ENCODE measurements at places on chromosomes 3 and 15.
A peak's percentile ranks its signal among the peaks of the same experiment; 100 is the strongest.

GRCh38 chr3:160126051-160126450, 99.2 kb upstream of the C3orf80 start:
- no peak for DNase-seq

GRCh38 chr3:129595544-129596193, 10.8 kb downstream of the PLXND1 start:
- no peak for DNase-seq

DNA sequence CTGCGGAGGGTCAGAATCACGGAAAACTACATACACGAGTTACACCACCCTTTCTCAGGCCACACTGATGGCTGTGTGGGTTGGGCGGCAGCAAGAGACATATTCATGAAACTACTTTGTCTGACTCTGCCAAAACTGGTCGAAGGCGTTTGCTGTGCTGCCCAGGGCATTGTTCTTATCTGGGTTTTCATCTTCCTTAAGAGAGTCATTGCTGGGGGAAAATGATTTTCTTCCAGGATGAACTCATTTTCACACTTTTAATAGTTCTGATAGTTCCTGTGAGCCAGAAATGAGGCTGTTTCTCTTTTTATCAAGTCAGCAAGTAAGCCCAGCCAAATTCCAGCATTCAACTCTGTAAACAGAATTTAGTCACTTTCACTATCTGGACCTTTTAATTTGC, 47.6 kb downstream of the TRIM71 start:
- no peak for DNase-seq

- peak; percentile 63 for DNase-seq
Measured at GRCh38 chr3:190325923-190326322, 3.7 kb upstream of the CLDN1 start.

GRCh38 chr3:73228437-73228836, 167.0 kb downstream of the EBLN2 start:
- no peak for DNase-seq

DNA sequence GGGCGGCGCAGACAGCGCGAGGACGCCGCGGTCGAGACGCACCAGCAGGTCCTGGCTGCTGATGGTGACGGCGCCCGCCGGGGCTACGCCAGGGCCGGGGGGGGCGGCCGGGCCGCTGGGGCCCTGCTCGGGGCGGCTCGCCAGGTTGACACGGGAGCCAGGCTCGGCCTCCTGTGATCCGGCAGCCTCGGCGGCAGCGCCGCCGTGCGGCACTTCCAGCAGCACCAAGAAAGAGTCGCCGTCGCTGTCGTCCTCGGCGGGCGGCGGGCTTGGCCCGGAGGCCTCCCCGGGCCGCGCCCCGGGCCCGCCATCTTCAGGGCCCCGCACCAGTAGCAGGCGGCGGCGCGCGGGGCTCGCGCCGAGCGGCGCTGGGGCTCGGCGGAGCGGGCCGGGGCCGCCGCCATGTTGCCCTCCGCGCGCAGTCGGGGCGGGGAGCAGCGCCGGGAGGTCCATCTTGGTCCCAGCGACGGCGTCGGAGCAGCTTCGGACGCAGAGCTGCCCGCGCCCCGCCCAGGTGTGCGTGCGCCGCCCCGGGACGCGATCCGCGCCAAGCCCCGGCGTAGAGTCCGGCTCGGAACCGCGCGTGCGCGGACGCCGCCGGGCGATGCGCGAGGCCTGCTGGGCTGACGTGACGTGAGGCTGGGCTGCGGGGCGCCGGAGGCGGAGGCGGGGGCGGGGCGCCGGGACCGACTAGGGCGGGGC, at the start of gene ZXDC:
ZXDC (minus strand) TSS at position 479 of the 702 bp plus-strand sequence; CDS start at position 453, 26 bp downstream.
- DNase-seq = no peak

GRCh38 chr15:58525991-58526421, 94.2 kb downstream of the LIPC start:
- no peak for DNase-seq

DNA sequence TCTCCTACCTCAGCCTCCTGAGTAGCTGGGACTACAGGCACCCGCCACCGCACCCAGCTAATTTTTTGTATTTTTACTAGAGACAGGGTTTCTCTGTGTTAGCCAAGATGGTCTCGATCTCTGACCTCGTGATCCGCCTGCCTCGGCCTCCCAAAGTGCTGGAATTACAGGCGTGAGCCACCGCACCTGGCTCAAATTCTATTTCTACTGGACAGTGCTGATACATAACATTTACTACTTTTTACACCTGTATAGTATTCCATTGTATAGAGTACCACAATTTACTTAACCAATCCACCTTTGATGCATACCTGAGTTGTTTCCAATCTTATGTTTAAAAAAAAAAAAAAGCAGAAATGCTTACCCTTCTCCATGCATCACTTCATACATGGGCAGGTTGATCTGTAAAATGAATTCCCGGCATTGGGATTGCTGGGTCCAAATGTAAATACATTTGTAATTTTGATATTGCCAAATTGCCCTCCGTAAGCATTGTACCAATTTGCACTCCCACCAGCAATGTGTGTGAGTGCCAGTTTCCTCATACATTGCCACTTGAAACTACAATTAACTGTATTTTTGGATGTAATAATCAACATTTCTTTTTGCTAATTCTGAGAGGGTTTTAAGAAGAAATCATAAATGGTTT, 94.5 kb downstream of the NPTN start:
- DNase-seq = no peak

- DNase-seq = no peak
Measured at GRCh38 chr15:94815914-94816313, 584.6 kb downstream of the MCTP2 start.

DNA sequence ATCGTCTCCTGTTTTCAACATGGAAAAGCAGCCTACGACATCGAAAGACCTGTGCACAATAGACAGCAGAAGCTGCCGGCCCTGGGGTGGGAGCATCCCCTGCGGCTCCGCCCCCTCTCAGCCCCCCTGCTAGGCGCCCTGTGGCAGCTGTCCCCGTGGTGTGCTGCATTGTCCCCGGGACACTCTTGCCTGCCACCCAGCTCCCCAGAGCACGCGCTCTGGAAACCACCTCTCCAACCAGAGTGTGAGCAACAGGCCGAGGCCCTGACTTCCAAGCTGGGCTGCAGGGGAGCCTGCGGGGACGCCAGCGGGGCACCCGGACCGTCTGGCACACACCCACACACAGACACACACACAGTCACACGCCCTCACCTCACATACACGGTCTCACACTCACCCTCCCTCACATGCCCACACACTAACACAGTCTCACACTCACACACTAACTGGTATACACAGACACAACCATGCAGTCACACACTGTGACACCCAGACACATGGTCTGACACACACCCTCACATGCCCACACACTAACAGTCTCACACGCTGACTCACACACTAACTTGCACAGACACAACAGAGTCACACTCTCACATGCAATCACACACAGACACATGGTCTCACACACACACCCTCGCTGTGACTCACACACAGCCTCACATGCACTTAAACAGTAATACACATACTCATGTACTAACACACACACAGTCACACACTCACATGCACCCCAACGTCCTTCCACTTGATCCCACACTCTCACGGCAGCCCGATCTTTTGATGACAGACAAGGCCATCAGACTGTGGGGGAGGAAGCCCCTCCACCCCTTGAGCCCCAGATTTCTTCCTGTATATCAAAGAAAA, 94.7 kb downstream of the OCA2 start:
- no peak for DNase-seq

- DNase-seq = no peak
Measured at GRCh38 chr3:148750296-148750695, 52.6 kb downstream of the AGTR1 start.

DNA sequence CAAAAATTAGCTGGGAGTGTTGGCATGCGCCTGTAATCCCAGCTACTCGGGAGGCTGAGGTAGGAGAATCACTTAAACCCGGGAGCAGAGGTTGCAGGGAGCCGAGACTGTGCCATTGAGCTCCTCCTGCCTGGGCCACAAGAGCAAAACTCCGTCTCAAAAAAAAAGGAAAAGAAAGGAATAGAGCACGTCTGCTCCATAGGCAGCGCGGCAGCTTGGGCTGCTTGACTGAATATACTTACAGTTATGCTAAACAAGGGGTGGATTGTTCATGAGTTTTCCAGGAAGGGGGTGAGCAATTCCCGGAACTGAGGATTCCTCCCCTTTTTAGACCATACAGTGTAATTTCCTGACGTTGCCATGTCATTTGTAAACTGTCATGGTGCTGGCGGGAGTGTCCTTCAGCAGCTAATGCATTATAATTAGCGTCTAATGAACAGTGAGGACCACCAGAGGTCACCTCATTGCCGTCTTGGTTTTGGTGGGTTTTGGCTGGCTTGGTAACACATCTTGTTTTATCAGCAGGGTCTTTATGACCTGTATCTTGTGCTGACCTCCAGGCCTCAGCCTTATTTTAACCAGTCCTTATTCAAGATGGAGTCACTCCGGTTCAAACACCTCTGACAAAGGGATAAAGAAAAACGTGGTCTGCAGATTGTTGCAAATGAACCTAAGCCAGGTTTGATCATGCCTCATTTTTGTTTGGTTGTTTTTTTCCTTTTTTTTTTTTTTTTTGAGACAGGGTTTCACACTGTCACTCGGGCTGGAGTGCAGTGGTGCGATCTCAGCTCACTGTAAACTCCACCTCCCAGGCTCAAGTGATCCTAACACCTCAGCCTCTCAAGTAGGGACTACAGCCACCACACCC, 24.9 kb upstream of the SENP5 start:
- DNase-seq = no peak

GRCh38 chr3:188090620-188091309, 63.2 kb upstream of the LPP start:
- DNase-seq = no peak

GRCh38 chr15:96261575-96262034, 68.9 kb upstream of the NR2F2 start:
- DNase-seq = no peak

DNA sequence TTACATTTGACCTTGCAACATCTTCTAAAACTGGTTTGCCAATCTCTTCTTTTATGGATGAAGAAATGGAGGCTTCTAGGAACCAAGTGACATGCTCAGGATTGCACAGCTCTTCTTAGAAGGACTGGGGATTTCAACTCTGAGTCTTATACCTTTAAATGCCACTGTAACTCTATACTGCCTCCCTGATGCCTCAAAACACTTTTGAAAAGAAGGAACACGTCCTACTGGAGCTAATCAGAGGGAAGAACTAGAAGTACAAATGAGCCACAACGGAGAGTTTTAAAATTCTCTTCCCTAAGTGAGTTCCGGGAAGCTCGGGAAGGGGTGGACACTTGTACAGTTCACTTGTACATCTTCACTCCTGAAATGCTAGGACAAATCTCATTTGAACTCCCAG, 949 bp upstream of the MITF start:
- no peak for DNase-seq

DNA sequence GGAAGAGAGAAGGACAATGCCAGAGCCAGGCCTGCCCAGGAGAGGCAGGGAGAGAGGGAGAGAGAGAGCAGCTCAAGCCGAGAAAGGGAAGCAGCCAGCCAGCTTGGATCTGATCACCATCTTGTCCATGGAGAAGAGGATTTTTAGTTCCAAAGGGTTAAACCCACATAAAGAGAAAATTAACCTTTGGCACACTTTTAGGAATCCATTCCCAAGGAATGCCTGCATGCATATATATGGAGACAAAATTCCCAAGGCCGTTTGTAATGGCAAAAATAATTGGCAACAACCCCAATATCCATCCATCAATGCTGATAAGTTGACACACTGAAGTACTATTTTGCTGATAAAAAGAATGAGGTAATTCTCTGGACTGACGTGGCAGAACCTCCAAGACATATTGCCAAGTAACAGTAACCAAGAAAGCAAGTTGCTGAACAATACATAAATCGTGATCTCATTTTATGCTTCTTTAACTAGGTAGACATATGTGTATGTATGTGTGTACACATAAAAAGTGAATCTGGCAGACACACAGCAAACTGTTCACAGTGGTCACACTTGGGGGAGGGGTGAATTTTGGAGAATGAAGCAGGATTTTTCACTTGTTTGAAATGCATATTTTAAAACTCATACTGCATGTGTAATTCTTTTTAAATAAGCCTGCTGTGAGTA, 7.5 kb upstream of the STRA6 start:
- DNase-seq = no peak

DNA sequence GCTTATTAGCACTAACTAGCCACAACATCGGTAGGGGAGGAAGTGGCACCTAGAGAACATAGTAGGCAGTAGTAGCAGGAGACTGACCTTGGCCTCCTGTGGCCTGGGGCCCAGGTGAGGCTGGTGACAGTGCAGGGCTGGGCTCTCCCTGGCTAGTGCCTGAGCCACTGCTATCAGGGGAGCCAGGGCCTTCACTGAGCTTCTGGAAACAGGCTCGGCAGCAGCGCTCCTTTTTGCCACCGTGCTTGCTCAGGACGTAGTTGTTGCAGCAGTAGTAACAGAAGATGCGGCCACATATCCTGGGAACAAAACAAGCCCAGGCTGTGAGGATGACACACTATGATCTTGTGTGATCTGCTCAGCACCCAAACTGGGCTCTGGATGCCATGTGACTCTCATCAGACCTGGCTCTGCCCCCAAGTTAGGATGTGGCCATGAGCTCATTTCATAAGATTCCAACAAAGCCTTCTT, 15.1 kb downstream of the CXCR6 start:
- no peak for DNase-seq

GRCh38 chr15:58475573-58476524, 44.1 kb downstream of the LIPC start:
- peak; percentile 71 for DNase-seq

DNA sequence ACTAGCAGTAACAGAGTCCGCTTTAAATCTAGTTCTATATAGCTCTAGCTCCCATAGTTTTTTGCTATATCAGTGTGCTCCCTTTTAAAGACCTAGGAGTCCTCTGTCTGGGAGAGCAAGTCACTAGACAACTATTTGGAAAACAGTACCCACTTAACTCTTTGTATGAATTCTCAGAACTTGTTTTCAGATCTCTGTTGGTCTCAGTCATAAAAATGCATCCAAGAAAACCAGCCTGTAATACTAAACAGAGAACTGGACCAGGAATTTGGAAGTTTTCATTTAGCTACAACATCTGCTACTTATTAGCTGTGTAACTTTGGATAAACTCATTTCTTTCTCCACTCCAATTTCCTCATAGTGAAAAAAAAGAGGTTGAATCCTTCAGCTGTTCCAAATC, 56.9 kb upstream of the C3orf49 start:
- DNase-seq = no peak
